ENCODE measurements at places on chromosomes 16 and 17. TPM values are rescaled to one million over a fixed set of nuclear protein-coding genes. Genes with fewer than 3 reads are reported as not detected.

DNA sequence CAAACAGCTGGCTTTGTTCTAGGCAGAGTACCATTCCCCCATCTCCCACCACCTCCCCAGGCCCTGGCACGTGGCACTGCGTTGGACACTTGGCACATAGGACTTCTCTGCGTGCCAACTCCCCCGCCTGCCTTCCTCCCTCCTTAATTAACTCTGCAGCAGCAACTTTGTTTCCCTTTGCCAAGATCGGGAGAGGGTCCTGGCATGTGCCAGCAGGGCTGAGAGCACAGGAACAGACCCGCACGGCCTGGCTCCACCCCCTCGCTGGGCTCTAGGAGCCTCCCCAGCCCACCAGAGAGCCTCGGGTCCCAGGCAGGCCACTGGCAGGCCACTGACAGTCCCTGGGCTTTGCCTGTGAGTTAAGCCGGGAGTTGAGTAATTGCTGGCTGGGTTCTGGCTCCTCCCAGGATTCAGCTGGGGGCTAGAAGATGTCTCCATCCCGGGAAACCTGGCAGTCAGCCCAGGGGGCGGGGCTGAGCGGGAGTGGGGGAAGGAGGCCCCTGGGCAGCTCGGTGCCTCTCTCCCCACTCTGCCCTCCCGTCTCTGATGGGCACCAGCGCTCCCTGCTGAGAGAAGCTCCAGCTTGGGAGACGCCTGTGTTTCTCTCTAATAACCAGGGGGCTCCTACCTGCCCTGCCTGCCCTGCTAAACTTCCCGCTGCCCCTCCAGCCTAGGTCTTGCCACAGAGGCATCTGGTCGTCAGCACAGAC is 224.0 kb upstream of the TNRC6C start:
- peaks cover 10% of the 10 kb centered on the region for H3K4me1 ChIP-seq
- H3K27ac ChIP-seq = no peak overlapping the region
- DNase-seq = no peak
- H3K36me3 ChIP-seq = no peaks in the 10 kb centered on the region
- peaks cover 14% of the 10 kb centered on the region for H3K27me3 ChIP-seq

DNA sequence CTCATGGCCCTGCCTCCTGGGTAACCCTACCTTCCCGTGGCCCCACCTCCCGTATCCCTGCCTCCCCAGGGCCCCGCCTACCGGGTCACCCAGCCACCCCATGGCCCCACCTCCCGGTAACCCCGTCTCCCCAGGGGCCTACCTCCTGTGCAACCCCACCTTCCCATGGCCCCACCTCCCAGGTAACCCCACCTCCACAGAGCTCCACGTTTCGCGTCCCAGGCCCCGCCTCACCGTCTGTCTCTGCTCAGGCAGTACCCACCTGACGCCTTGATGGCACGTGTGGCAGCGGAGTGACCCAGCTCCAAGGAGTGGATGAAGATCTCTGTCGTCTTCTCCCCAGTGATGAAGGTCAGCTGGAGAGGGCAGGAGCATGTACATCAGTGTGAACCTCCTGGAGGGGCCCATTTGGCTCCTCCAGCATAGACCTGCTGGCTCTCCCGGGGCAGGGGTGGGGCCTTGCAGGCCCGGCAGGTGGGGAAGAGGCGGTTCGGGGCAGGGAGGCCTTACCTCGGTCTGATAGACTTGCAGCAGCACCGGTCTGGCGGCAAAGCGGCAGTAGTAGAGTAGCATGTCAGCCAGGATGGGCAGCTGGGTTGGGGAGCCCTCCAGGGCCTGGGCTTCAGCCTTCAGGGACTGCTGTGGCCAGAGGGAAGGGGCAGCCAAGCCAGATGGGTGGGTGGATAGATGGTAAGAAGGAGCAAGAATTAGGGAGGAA is 18.7 kb upstream of the PIK3R6 start:
- H3K4me3 ChIP-seq = no peak overlapping the region
- no peak overlapping the region for H3K27ac ChIP-seq
- H3K27me3 ChIP-seq = no peaks in the 10 kb centered on the region
- no peaks in the 10 kb centered on the region for H3K36me3 ChIP-seq
- H3K4me1 ChIP-seq = no peaks in the 10 kb centered on the region

DNA sequence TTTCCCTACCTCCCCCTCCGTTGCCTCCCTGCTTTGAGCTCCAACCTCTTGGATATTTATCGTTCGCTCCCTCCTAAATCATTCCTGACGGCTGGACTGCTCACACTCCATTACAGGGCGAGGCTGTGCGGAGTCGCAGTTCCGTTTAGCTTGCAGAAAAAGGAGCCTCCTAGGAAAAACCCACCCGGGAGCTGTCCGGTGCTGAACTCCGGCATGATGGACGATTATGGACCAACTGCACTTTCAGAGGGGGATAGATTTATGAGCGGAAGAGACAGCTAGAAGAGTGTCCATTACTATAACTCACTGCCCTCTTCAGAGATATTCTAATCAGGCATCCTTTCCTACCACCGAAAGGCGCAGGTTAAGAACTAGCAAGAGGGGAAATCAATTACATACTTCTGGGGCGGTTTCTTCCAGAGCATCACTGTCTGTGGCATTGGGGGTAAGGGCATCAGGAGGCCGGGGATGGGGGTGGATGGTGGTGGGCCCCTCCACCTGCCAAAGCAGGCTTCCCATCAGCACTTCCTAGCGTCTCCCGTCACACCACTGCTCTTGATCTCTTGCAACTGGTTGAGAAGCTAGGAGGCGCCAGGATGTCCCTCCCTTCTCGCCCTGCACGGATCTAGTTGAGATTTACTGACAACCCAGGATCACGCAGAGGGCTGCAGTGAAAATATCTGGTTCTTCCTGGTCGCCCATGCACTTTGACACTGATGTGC is 251.2 kb downstream of the ENGASE start:
- no peaks in the 10 kb centered on the region for H3K4me1 ChIP-seq
- DNase-seq = no peak
- no peak overlapping the region for H3K27ac ChIP-seq
- no peak overlapping the region for H3K4me3 ChIP-seq
- H3K36me3 ChIP-seq = no peaks in the 10 kb centered on the region

DNA sequence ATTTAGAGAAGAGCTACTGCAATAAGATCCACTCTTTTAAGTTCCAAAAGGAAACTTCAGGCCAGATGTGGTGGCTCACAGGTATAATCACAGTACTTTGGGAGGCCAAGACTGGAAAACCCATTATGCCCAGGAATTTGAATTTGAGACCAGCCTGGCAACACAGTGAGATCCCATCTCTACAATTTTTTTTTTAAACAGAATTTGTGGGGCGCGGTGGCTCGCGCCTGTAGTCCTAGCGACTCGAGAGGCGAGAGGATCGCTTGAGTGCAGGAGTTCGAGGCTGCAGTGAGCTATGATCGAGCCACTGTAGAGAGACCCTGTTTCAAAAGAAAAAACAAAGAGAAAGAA is 793 bp downstream of the COG7 start:
- DNase-seq = no peak
- H3K4me1 ChIP-seq = peaks cover 8% of the 10 kb centered on the region
- H3K36me3 ChIP-seq = peaks cover 2% of the 10 kb centered on the region
- H3K27ac ChIP-seq = peak overlapping the region; percentile 77
- H3K27me3 ChIP-seq = no peaks in the 10 kb centered on the region

- no peak for DNase-seq
- H3K27me3 ChIP-seq = no peaks in the 10 kb centered on the region
- H3K4me3 ChIP-seq = no peak overlapping the region
- H3K4me1 ChIP-seq = no peaks in the 10 kb centered on the region
- H3K27ac ChIP-seq = no peak overlapping the region
Observed at GRCh38 chr17:61755668-61756067, 107.7 kb downstream of the BRIP1 start.

- no peak overlapping the region for H3K27ac ChIP-seq
- no peak for DNase-seq
- no peak overlapping the region for H3K4me3 ChIP-seq
- no peaks in the 10 kb centered on the region for H3K36me3 ChIP-seq
- no peaks in the 10 kb centered on the region for H3K27me3 ChIP-seq
- H3K4me1 ChIP-seq = no peaks in the 10 kb centered on the region
Observed at GRCh38 chr17:3039736-3040135, 23.7 kb downstream of the OR1D5 start.

- H3K36me3 ChIP-seq = peaks cover 2% of the 10 kb centered on the region
- H3K27me3 ChIP-seq = no peaks in the 10 kb centered on the region
Observed at GRCh38 chr17:37543637-37544052, 54.0 kb downstream of the DUSP14 start.

DNA sequence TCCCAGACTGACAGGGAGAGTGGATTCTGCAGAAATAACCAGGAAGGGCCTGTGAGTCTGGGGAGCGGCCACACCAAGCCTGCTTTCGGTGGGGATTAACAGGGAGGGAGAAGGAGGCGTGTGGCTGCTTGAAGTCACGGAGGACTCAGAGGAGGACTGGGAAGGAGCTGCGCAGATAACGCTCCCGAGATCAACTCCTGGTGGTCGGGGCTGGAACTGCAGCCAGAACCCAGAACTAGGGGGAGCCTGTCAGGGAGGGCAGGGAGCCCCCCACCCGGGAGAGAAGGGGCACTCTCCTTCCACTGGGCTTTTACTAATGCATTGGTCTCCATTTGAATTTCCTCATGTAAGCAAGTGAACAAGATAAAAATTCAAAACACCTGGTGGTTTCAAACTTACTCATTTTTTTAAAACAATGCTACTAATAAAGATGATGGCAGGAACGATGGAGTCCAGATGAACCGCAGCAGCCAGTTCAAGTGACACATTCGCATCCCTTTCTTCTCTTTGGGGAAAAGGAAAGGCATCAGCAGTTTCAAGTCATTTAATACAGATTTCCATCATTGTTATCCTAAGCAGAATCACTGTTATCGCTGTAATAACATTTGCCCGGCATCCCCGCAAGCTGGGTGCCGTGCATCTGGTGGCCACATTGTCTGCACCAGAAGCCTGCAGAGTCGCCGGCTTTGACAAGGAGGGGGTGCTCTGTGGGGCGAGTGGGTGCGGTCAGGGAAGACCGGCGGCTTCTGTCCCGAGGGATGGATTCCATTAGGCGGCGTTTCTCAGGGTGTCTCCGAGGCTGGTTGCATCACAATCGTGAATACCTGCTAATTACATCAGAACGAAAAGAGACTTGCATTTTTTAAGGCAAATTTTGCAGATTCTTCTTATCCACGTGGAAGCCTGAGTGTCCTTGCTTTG is 183.0 kb downstream of the FOXL1 start:
- no peak overlapping the region for H3K4me3 ChIP-seq
- no peak overlapping the region for H3K27ac ChIP-seq
- no peaks in the 10 kb centered on the region for H3K4me1 ChIP-seq
- no peaks in the 10 kb centered on the region for H3K36me3 ChIP-seq
- peak; percentile 17 for DNase-seq

DNA sequence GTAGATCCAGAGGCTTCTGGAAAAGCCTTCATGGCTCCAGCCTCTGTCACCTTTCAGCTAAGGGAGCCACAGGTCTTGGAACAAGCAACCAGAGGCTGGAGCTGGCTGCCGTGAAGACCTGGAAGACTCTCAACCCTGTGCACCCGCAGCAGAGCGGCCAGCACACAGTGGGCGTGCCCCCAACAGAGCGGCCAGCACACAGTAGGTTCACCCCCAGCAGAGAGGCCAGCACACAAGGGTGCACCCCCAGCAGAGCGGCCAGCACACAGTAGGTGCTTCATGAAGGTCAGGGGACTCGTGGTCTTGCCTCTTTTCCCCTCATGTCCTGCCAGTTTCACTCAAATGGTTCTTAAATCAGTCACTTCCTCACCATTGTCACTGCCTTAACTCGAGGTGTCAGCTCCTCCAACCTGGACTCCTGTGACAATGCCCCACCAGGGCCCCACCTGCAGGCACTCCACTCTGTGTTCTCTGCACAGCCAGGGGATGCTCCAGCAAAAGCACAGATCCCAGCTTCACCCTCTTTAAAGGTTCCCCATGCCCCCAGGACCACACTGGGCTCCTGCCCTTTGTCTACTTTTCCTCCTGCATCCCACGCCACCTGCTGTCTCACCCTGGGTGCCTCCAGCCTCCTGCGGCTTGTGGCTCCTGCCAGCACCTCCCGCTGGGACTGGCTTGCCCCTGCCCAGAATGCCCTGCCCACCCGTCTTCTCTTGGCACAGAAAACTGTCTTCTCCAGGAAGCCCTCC is 42.4 kb upstream of the DOC2B start:
- DNase-seq = no peak
- no peak overlapping the region for H3K27ac ChIP-seq
- H3K4me3 ChIP-seq = no peak overlapping the region
- no peaks in the 10 kb centered on the region for H3K36me3 ChIP-seq
- no peaks in the 10 kb centered on the region for H3K4me1 ChIP-seq
- no peaks in the 10 kb centered on the region for H3K27me3 ChIP-seq

GRCh38 chr16:79848719-79849118 is 248.2 kb upstream of the MAF start:
- DNase-seq = no peak
- no peak overlapping the region for H3K4me3 ChIP-seq
- no peaks in the 10 kb centered on the region for H3K36me3 ChIP-seq
- no peaks in the 10 kb centered on the region for H3K27me3 ChIP-seq

- H3K36me3 ChIP-seq = no peaks in the 10 kb centered on the region
- no peak overlapping the region for H3K4me3 ChIP-seq
- no peak overlapping the region for H3K27ac ChIP-seq
- DNase-seq = no peak
Observed at GRCh38 chr16:947255-947921, 23.4 kb downstream of the LMF1 start.

GRCh38 chr16:55555436-55555835 is 11.0 kb upstream of the CAPNS2 start:
- peaks cover 3% of the 10 kb centered on the region for H3K36me3 ChIP-seq
- no peak overlapping the region for H3K27ac ChIP-seq
- no peak for DNase-seq
- no peak overlapping the region for H3K4me3 ChIP-seq
- no peaks in the 10 kb centered on the region for H3K4me1 ChIP-seq

- H3K4me3 ChIP-seq = no peak overlapping the region
- no peaks in the 10 kb centered on the region for H3K4me1 ChIP-seq
- no peaks in the 10 kb centered on the region for H3K36me3 ChIP-seq
- no peaks in the 10 kb centered on the region for H3K27me3 ChIP-seq
Observed at GRCh38 chr17:68580236-68580770, 20.9 kb downstream of the FAM20A start.

DNA sequence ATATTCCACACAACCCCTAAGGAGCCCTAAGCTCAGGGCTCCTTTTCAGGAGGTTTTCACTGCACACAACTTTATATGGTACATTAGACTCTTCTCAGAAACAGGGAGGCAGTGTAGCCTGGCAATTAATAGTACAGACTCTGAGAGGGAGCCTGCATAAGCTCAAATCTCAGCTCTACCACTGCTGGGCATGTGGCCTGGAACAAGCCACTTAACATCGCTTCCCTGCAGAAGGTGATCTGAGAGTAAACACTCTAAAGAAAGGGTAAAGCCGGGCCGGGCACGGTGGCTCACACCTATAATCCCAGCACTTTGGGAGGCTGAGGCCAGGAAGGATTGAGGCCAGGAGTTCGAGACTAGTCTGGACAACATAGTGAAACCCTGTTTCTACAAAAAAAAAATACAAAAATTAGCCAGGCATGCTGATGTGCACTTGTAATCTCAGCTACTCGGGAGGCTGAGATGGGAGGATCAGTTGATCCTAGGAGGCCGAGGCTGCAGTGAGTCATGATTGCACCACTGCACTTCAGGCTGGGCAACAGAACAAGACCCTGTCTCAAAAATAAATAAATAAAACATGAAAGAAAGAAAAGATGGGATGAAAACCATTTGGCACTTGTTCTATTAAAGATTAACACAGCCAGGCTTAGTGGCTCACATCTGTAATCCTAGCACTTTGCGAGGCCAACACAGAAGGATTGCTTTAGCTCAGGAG is 70.7 kb upstream of the DNAJA2 start:
- no peaks in the 10 kb centered on the region for H3K4me1 ChIP-seq
- no peak for DNase-seq
- no peak overlapping the region for H3K4me3 ChIP-seq
- H3K36me3 ChIP-seq = no peaks in the 10 kb centered on the region

ABCA10 gene
- 0.90 TPM for total RNA-seq

CA7 gene
- not detected for total RNA-seq

ATP2A3 gene
- 29.7 TPM for total RNA-seq

Data from Panc1 (cell line).